ENCODE measurements at places on chromosomes 5 and 9. TPM values are rescaled to one million over a fixed set of nuclear protein-coding genes. Genes with fewer than 3 reads are reported as not detected.
A peak's percentile ranks its signal among the peaks of the same experiment; 100 is the strongest.

DNA sequence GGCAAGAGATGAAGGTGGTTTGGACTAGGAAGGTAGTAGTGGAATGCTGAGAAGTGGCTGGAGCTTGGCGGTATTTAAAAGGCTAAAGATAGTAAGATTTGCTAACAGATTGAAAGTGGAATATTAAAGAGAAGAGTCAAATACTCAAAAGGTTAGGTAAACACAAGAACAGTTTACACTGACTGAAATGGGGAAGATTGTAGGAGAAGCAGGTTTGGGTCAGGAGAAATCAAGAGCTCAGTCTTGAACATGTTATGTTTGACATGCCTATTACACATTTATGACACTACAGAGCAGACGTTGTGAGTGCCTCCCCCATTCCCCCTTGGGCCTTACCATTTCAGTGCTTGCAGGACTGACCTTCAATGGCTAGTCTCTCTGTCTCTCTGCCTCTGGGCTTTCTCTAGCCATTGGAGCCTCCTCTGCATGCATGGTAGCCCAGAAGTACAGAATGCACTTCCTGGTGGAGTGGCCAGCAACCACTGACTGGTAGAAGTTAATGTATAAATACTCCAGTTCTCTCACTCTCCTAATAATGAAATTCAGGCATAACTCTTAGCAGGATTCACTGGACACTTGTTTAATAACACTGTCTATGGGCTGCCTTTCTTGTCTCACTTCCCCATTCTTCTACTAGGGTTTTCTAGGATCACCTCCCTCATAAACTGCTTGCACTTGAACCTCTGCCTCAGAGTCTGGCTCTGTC, 56.8 kb downstream of the HMGCS1 start:
- no peak for DNase-seq

DNA sequence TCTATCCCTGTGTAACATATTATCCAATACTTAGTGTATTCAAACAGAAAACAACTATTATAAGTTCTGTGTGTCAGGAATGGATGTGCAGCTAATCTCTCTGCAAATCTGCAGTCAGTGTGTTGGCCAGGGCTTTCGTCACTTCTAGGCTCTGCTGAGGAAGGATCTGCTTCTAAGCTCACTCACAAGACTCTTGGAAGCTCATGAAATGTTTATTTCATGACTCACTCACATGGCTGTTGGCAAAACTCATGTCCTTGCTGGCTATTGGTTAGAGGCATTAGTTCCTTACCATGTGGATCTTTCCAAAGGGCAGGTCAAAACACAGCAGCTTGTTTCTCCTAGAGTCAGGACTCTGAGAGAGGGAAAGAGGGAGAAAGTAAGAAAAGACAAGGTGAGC, 367.4 kb upstream of the SMARCA2 start:
- peak; percentile 34 for DNase-seq

DNA sequence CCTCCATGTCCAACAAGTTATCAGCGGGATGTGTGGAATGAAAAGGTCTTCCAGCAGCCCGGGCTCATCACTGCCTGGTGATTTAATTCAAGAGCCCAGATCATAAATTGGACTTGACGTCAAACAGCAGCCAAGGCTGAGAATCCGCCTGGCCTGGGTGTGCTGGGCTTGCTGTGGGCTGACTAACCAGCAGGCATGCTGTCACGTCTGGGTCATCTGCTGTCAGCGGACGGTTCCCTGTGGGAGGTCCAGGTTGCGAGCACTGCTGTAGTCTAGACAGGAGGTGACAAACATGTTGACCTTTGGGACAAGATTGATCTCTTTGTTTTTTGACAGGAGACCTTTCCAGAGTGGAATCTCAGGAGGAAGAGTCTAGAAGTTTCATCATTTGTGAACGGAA, 289.7 kb downstream of the OSTF1 start:
- no peak for DNase-seq

GRCh38 chr9:88978034-88978433, 13.2 kb upstream of the S1PR3 start:
- no peak for DNase-seq

GRCh38 chr9:35547889-35548418, 57.1 kb upstream of the TESK1 start:
- no peak for DNase-seq

DNA sequence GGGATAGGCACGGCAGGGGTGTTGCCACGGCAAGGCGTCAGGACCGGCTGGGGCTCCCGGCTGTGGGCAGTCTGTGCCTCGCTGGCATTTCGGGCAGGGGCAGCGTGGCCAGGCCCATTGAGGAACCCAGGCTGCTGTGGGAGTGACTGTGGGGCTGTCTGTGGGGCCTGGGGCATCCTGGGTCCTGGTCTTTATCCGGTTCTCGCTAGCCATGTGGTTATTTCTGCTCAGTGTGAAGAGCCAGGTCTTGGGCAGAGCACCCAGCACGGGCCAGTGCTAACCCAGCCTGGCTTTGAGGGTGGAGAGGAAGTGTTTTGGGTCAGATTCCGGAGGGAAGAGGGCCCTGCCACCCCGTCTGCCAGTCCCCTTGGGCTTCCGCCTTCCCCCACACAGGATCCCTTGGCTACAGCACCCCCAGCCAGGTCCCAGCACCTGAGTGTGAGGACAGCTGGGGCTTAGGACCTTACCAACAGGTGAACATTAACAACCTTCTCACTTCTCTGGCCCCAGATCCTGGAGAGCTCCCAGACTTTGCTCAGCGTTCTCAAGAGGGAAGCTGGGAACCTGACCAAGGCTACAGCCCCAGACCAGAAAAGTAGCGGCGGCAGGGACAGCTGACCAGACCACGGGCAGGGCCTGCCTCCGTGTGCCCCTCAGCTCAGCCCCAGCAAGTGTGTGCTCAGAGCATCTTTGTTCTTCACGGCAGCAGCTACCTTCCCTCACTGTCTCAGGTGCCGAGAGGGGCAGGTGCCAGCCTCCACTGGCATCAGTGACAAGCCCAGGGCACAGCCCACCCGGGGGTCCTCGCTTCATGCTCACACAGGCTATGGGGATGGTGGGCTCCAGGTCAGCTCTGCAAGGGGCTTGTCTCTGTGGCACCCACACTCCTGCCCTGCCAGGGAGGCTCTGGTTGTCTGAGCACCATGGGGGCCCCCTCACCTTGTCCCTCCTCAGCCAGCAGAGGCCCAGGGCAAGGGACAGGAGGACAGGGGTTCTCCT, 1.1 kb downstream of the SSNA1 start:
- no peak for DNase-seq

- no peak for DNase-seq
Observed at GRCh38 chr5:98791001-98791519, 17.6 kb downstream of the RGMB start.

DNA sequence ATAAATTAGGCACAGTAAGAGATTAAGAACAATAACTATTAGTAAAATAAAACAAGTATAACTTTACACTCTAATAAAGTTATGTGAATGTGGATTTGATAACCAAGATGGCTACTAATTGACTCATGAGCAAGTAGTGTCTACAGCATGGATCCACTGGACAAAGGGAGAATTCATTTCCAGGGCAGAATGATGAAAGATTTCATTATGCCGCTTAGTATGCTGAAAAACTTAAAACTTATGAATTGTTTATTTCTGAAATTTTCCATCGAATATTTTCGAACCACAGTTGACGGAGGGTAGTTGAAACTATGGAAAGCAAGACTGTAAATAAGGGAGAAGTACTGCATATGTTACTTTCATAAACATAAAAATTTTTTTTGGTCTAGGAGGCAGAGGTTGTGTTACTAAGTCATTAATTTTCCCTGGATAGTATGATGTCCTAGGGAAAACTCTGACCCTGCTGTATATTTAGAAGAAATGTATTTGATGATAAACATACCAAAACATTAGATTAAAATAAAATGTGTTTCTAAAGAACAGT, 24.9 kb upstream of the TARS1 start:
- no peak for DNase-seq

- DNase-seq, result no peak
Observed at GRCh38 chr9:105864248-105864898, 170.0 kb downstream of the TMEM38B start.

DNA sequence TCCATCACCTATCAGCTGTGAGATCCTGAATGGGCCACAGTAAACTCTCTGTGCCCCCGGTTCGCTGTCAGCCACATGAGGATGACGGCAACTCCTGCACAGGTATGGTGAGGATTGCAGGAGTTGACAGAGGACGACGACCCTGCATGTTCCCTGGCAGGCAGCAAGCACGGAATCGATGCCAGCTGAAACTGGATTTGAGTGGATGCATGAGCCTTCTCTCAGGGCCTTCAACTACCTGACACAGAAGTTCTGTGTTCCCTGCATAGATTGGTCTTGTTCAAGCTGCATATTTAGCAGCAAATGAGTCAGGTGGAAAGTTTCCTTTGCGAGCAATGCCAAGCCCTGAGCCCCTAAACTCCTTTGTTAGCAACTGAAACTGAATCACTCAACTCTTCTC, 69.6 kb upstream of the PTCH1 start:
- DNase-seq, result no peak

DNA sequence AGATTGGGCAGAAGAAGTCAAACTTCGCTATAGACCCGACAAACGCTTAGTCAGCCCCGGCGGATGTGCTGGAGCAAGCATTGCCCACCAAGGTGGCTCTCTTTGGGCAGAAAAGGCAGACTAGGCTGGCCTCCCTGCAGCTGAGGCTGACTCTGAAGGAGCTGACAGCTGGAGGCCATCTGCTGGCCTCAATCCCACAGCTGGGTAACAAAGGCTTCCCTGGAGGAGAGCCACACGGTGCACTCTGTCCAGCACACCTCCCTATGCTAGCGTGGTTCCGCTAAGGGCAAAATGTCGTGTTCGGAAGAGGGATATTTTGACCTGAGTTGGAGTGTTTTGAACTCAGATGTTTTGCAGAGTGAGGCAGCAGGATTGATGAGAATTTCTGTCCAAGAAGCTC, 103.5 kb upstream of the PTCH1 start:
- DNase-seq, result no peak

- no peak for DNase-seq
Observed at GRCh38 chr9:69577123-69577522, 95.0 kb downstream of the APBA1 start.

DNA sequence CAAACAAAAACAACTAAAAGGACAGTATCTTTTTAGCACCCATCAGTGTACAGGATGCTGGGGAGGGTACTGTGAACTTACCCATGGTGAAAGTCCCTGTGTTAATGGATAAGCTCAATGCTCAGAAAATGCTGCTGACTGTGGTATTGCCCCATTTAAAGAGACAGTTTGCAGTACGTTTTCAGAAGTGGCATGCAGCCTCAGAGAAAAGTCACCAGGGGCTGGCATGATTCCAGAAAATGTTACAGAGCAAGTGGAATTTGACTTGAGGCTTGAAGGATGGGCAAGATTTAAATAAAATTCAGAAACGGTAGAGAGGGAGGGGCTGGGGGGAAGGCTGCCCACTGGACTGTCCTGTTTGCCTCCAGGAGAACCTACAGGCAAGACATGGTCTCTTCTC, 7.2 kb downstream of the S1PR3 start:
- no peak for DNase-seq

GRCh38 chr5:179413711-179414458, 68.6 kb upstream of the ADAMTS2 start:
- no peak for DNase-seq

DNA sequence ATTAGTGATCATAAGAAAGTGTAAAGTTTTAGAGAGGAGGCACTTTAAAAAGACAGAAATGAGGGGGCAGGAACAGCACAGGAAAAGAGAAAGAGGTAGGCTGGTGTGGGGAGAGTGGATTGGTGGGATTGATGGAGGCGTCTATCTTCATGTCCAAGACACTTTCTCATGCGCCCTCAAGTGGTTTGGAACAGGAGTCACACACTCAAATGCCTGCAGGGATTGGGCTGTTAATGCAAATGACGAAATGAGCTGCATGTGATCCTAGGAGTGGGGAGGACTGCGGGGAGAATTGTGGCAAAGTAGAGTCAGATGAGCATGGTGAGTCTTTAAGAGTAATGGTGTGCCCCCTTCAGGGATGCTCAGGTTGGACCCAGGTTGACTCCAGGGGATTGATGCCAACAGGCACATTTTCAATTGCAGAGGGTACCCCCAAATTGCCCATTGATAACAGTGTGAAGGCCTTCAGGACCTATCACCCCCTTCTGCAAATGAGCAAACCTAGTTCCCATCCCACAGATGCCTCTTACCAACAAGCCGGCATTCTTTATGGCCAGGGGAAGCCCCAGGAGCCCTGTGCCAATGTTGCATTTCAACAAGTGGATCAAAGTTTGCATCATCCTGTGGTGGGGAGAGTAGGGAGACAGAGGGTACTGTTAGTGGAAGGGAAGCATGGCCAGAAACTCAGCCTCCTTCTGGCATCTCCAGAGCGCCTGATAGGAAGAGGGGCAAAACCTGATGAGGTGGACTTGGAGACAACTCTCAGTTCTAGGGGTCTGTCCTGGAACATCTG, 5.3 kb downstream of the SLC36A3 start:
- DNase-seq, result no peak

Gene NSG2
- total RNA-seq, result not detected

Gene SAXO1
- not detected for total RNA-seq

Gene TAF1L
- total RNA-seq, result 0.07 TPM

Gene IL9
- not detected for total RNA-seq

Gene IRX2
- not detected for total RNA-seq

Gene SLC25A2
- 0.33 TPM for total RNA-seq

Gene GFPT2
- 24.4 TPM for total RNA-seq

Gene IFNB1
- not detected for total RNA-seq

Gene ADCY2
- not detected for total RNA-seq
